CD4-positive, CD25-positive, alpha-beta regulatory T cell (primary cell): ENCODE measurements at places on chromosomes 7 and 10.
A peak's percentile ranks its signal among the peaks of the same experiment; 100 is the strongest.

DNA sequence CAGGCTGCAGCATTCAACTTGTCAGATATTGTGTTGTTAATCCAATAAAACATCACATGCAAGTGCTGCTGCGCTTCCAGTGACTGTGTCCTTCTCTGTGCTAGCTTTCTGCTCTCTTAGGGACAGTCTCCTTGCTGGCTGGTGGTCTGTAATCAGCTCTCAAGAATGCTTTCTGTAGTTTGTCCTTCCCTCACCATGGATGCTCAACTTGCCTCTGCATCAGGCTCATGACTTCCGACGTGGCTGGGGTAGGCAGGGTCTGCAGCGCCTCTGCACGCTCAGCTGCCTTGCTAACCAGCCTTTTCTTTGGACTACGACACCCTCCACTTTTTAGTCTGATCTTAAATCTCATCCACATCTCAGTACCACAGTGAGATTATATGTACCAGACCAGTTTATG, 58.3 kb downstream of the MMRN2 start:
- DNase-seq = no peak

DNA sequence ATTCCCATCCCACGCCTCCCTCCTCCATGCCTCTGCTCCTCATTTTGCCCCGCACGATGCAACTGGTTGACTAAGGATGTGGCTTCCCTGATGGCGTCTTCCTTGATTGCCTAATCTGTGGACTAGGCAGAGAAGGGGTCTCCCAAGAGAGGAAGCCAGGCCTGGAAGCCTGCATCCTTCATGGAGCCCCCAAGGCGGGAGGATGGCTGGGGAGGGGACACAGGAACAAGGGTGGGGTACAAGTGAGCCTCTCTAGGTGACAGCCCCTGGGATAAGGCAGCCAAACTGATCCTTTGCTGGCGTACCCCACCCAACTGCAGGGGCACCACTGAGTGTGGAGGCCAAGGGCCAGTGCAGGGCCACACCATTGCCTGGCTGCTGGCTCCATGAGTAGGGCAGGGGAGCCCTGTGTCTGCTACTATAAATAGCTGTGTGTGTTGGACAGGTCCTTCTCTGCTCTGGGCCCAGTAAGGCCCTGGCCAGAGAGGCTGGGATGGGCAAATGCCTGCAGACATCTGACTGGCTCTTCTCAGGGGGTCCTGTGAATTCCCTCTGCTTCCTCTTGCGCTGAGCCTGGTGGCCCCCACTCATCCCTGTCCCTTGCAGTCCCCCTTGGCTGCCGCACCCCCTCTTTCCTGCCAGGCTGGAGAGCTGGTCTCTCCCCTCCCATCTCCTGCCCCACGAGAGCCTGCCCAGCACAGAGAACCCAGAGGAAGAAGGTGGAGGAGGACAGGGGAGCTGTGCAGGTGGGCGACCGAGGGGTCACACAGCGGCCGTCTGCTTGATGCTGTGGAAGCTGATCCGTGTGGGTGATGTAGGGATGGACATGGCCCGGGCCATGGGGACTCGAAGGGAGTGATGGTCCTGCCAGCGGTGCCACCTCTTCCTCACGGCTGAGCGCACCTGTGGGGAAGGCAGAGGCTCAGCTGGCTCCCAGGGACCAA, 29.3 kb downstream of the CRHR2 start:
- DNase-seq = no peak

GRCh38 chr7:107946451-107946850, 55.5 kb downstream of the DLD start:
- no peak for DNase-seq

DNA sequence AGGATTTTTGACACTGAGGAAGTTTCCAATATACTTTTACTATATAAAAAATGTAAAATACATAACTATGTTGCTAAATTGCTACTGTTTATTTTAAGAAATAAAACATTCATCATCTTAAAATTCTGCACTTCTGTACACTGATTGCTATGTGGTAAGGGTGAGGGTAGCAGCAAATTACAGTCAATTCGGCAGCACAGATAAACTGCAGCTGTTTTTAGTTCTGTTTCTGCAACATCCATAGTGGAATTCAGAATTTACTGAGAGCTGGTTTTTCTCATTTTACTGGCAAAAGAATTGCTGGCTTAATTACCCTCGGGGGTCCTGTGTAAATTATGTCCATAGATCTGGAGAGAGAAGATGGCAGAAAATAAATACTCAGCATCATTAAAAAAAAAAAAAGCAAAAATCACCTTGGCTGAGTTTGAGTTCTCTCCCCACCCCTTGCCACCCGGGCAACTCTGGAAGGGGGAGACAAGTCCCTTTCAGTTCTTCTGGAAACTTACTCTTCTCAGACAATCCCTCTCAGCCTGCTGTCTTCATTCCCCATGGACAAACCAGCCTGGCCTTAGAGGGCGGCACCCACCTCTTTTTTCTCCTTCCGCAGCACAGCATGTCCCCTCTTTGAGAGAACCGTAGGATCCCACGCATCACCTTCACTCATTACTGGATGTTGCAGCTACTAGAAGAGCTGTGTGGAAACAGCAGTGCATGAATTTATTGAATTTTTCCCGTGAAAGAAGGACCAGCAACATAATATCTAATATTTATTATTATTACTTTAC, 501.1 kb upstream of the CELF2 start:
- DNase-seq = no peak

DNA sequence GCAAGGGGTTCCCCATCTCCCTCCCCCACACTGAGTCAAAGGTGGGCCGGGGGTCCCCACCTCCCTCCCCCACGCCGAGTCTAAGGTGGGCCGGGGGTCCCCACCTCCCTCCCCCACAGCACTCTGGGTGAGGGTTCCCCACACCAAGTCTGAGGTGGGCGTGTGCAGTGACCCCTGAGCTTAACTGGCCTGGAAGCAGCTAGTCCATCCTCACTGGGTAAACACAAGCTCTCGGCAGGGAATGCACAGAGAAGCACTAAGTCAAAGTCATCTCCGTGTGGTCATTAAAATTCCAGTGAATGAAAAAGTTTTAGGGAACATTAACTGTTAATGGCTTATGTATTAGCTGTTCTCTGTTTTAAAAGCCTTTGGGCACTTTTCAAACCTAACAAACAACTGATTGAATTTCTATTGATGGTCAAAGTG, 43.7 kb upstream of the PRKAR1B start:
- no peak for DNase-seq

- no peak for DNase-seq
Observed at GRCh38 chr7:97480772-97481390, 251.0 kb upstream of the TAC1 start.

DNA sequence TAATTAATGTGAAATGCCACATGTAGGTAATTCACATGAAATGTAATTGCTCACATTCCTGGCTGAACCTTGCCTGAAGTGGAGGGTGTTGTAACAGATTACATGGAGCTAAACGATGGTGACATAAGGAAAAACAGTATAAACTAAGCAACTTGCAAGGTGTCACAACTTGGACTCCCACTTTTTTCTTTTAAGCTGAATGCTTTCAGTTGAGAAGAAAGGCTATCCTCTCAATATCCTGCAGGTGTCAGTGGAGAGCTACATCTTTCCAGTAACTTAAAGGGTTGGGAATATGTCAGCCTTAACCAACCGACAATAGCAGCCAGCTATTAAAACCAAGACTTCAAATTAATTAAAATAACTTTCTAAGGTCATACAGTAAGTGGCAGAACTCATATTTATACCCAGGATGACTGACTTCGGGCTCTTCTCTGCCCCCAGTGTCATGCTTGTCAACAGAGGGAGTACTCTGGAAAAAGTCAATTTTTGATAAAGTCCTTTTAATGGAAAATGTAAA, 33.7 kb downstream of the NRBF2 start:
- peak; percentile 63 for DNase-seq

GRCh38 chr7:21984042-21984441, 38.3 kb upstream of the CDCA7L start:
- DNase-seq = no peak

GRCh38 chr10:31760674-31761081, 168.0 kb downstream of the ARHGAP12 start:
- no peak for DNase-seq

DNA sequence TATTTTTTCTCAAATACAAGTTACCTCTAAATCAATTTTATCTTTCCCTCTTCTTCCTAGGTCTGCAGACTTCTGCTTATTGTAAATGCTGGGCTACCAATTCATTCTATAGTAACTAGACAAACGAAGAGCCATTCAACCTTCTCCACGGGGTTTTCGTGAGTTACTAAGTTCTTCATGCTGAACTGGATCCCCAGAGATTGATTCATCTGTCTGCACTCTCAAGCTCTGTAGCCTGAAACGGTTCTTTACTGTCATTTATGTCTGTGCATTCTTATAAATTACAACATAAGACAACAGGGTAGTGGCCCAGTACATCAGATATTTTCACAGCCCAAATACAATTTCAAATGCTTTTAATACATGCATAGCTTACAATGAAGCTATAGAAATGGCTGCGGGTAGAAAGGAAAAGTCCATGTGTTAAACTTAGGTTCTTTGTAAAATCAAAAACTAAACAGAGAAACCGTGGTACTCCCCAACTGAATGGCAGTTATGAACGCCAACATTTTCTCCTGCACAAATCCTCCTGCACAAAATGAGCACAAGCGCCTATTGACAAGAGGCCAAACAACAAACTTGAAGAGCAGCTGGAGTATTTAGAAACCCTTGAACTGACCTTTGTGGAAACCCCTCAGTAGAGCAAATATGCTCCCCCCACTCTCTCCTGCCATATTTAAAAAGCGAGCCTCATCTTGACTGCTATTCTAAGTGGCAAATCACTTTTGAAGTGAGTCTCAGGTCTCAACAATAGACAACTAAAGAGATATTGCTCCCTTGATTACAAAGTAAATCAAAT, 20.7 kb downstream of the LAMB1 start:
- DNase-seq = no peak
